Effector memory CD8-positive, alpha-beta T cell (primary cell): ENCODE measurements at places on chromosomes 6 and 20.

DNA sequence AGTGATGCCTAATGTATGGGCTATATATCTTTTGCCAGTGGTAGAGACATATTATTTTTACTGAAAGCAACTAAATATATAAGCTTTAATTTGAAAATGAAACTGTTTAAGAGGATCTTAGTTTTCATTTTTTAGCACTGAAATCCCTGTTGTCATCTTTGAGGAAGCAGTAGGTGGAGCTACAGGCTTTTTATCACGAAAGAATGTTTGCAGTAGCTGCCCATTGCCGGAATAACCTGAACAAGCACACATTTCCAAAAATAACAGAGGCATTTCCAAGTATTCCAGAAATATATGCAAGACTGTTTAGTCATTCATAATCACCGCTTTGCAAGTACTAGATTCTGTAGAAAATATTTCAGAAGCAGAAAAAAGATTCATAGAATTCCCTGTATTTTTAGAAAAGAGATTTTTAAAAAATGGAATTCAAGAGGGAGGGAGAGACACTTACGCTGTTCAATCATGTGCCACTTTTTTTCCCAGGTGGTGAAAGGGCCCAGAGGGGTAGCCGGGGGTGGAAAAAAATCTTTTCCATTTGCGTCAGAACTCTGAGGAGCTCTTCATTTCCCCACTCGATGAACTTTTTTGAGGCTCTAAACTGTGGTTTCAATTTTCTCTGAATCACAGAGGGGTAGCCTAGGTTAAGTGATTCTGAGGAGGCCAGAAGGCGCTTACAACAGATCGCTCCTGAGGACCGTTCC lies 142.5 kb upstream of the FERMT1 start:
- no peak overlapping the region for H3K27ac ChIP-seq
- H3K4me1 ChIP-seq = no peaks in the 10 kb centered on the region
- no peaks in the 10 kb centered on the region for H3K36me3 ChIP-seq
- DNase-seq = no peak
- no peaks in the 10 kb centered on the region for H3K27me3 ChIP-seq

GRCh38 chr6:62328607-62329006 lies 42.6 kb upstream of the KHDRBS2 start:
- H3K4me3 ChIP-seq = no peak overlapping the region
- no peak overlapping the region for H3K27ac ChIP-seq
- no peaks in the 10 kb centered on the region for H3K4me1 ChIP-seq
- H3K36me3 ChIP-seq = no peaks in the 10 kb centered on the region

GRCh38 chr6:71079677-71080076 lies 122.8 kb upstream of the B3GAT2 start:
- no peak for DNase-seq
- H3K27me3 ChIP-seq = peaks cover under 1% of the 10 kb centered on the region
- H3K4me1 ChIP-seq = no peaks in the 10 kb centered on the region
- no peaks in the 10 kb centered on the region for H3K36me3 ChIP-seq
- no peak overlapping the region for H3K4me3 ChIP-seq

GRCh38 chr20:36859282-36859555 lies 16.7 kb upstream of the TLDC2 start:
- DNase-seq = no peak
- peaks cover 18% of the 10 kb centered on the region for H3K27me3 ChIP-seq
- H3K36me3 ChIP-seq = peaks cover 5% of the 10 kb centered on the region
- H3K4me1 ChIP-seq = peaks cover 5% of the 10 kb centered on the region
- no peak overlapping the region for H3K4me3 ChIP-seq
- H3K27ac ChIP-seq = no peak overlapping the region

- H3K36me3 ChIP-seq = no peaks in the 10 kb centered on the region
- H3K27me3 ChIP-seq = peaks cover 39% of the 10 kb centered on the region
Observed at GRCh38 chr6:125170376-125170775, 16.8 kb downstream of the TPD52L1 start.

DNA sequence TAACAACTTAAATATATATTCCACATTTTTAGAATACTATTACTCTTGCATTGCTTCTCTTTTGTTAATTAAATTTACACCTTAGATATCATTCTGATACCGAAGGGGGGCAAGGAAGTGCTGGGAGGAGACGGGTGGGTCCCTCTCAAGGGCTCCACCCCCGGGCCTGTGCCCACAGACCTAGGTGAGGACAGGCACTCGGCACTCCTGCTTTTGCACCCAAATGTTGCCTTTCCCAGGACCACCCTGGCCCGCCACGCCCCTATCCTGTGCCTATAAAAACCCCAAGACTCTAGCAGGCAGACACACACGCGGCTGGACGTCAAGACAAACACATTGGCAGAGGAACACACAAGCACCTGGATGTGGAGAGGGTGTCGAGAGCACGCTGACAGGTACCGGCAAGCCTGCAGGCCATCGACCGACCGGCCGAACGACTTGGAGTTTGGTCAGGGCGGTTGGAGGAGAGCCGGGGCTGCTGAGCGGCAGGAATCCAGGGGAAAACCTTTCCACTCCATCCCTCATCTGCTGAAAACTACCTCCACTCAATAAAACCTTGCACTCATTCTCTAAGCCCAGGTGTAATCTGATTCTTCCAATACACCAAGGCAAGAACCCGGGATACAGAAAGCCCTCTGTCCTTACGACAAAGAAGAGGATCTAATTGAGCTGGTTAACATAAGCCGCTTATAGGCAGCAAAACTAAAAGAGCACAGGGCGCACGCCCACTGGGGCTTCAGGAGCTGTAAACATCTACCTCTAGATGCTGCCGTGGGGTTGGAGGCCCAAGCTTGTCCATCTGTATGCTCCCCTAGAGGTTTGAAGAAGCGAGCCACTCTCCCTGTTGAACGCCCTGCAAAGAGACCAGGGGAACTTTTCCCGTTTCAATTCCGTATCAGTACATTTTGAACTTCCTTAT lies 197.4 kb upstream of the PRSS16 start:
- peaks cover 18% of the 10 kb centered on the region for H3K27me3 ChIP-seq

DNA sequence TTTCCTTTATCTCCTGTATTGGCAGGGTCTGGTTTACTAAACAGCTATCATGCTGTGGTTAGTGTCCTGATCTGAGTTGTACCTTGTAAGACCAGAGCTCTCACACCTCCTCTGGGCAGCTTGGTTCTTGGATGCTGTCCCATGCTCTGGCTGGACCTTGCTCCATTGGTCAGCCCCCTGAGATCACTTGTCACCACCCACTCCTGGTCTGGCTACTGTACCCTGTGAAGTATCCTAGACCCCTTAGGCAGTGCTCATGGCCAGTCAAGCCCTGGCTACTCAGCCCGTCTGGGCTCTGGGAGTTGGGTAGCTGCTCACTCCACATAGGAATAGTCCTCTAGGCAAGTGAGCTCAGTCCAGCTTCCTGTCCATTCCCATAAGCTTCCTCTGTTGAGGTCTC lies 31.1 kb downstream of the ADGRF4 start:
- H3K27me3 ChIP-seq = no peaks in the 10 kb centered on the region
- H3K4me3 ChIP-seq = no peak overlapping the region
- no peaks in the 10 kb centered on the region for H3K36me3 ChIP-seq
- DNase-seq = no peak
- no peak overlapping the region for H3K27ac ChIP-seq

DNA sequence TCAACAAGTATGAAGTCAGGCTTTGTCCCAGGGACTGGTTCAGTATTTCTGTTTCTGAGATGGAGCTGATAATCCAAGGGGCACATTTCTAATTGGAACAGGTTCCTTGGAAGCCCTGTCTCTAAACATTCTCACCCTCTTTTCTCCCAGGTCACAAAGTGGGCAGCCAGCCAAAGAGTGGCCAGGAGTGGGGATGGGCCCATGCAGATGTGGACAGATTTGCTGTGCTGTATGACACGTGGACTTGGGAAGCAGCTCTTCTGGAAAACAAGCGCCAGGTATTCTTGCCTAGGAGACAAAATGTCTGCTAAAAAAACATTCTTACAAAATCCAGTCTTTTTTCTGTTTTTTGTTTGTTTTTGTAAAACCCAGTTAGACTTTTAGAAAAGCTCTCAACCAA lies 140.2 kb downstream of the CD164 start:
- no peaks in the 10 kb centered on the region for H3K36me3 ChIP-seq
- DNase-seq = no peak
- H3K27me3 ChIP-seq = no peaks in the 10 kb centered on the region
- H3K4me3 ChIP-seq = no peak overlapping the region
- peaks cover 9% of the 10 kb centered on the region for H3K4me1 ChIP-seq
- no peak overlapping the region for H3K27ac ChIP-seq

GRCh38 chr6:151374036-151374683 lies 17.2 kb downstream of the ZBTB2 start:
- H3K36me3 ChIP-seq = peaks cover 47% of the 10 kb centered on the region
- peaks cover 62% of the 10 kb centered on the region for H3K4me1 ChIP-seq
- H3K27me3 ChIP-seq = no peaks in the 10 kb centered on the region
- peak overlapping the region; percentile 90 for H3K27ac ChIP-seq
- peak overlapping the region; percentile 79 for H3K4me3 ChIP-seq

- H3K4me3 ChIP-seq = no peak overlapping the region
- DNase-seq = no peak
- peaks cover 2% of the 10 kb centered on the region for H3K36me3 ChIP-seq
Observed at GRCh38 chr20:20663841-20664240, 48.6 kb downstream of the RALGAPA2 start.

DNA sequence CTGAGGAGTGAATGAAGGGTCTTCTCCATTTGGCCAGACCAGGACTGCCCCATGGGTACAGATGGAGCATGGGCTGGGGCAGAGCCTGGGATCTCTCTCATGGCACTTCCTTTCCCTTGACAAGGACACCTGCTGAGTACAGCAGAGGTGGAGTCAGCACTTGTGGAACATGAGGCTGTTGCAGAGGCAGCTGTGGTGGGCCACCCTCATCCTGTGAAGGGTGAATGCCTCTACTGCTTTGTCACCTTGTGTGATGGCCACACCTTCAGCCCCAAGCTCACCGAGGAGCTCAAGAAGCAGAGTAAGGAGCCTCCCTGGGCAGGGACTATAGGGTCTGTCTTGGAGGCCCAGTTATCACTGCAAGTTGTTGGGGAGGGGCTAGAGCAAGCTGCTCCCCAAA lies 29.6 kb downstream of the GSS start:
- H3K4me3 ChIP-seq = no peak overlapping the region
- no peak for DNase-seq
- no peaks in the 10 kb centered on the region for H3K27me3 ChIP-seq
- H3K36me3 ChIP-seq = no peaks in the 10 kb centered on the region
- H3K27ac ChIP-seq = no peak overlapping the region
- H3K4me1 ChIP-seq = peaks cover 4% of the 10 kb centered on the region

DNA sequence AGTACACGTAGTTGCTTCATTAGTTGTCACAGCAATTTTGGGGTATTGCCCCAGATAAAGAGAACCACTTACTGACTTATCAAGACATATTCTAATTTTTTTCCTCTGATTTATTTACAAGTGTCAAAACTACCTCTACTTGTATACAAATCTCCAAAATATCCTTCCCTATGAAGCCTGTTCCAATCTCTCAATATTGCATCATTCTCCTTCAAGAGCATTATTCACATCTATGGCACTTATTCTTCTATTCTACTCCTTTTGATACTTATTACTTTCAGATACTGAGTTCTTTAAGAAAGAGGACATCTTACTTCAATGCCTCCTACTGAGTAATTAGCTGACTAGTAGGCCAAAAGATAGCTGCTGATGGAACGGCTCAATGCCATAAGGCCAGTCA lies 105.2 kb downstream of the SMLR1 start:
- H3K27ac ChIP-seq = no peak overlapping the region
- H3K27me3 ChIP-seq = no peaks in the 10 kb centered on the region
- H3K36me3 ChIP-seq = no peaks in the 10 kb centered on the region

- H3K4me1 ChIP-seq = peaks cover 21% of the 10 kb centered on the region
- H3K27me3 ChIP-seq = peaks cover 29% of the 10 kb centered on the region
- DNase-seq = no peak
- no peak overlapping the region for H3K27ac ChIP-seq
- no peak overlapping the region for H3K4me3 ChIP-seq
- peaks cover 11% of the 10 kb centered on the region for H3K36me3 ChIP-seq
Observed at GRCh38 chr20:21096321-21097043, 9.7 kb downstream of the LINC00237 start.

GRCh38 chr6:118963003-118963402 lies 28.0 kb upstream of the MCM9 start:
- no peaks in the 10 kb centered on the region for H3K36me3 ChIP-seq
- no peak for DNase-seq
- no peak overlapping the region for H3K4me3 ChIP-seq
- no peaks in the 10 kb centered on the region for H3K4me1 ChIP-seq
- no peak overlapping the region for H3K27ac ChIP-seq

- peak overlapping the region; percentile 14 for H3K4me3 ChIP-seq
- H3K36me3 ChIP-seq = peaks cover 5% of the 10 kb centered on the region
- DNase-seq = no peak
- peaks cover 46% of the 10 kb centered on the region for H3K4me1 ChIP-seq
Observed at GRCh38 chr6:683742-684440, 9.0 kb downstream of the EXOC2 start.

- DNase-seq = no peak
- H3K4me3 ChIP-seq = peak overlapping the region; percentile 56
- H3K27me3 ChIP-seq = peaks cover 16% of the 10 kb centered on the region
- H3K4me1 ChIP-seq = peaks cover 2% of the 10 kb centered on the region
- peaks cover 2% of the 10 kb centered on the region for H3K36me3 ChIP-seq
Observed at GRCh38 chr6:170280689-170281045, 10.2 kb downstream of the DLL1 start.

- no peak for DNase-seq
- peaks cover 4% of the 10 kb centered on the region for H3K4me1 ChIP-seq
- no peaks in the 10 kb centered on the region for H3K36me3 ChIP-seq
- no peak overlapping the region for H3K27ac ChIP-seq
Observed at GRCh38 chr6:7463785-7464184, 74.2 kb downstream of the RIOK1 start.

- H3K4me3 ChIP-seq = no peak overlapping the region
- H3K36me3 ChIP-seq = peaks cover 23% of the 10 kb centered on the region
- H3K27me3 ChIP-seq = no peaks in the 10 kb centered on the region
- DNase-seq = no peak
- H3K4me1 ChIP-seq = peaks cover 67% of the 10 kb centered on the region
- H3K27ac ChIP-seq = peak overlapping the region; percentile 27
Observed at GRCh38 chr20:46683939-46684750, 5.1 kb downstream of the TP53RK start.

DNA sequence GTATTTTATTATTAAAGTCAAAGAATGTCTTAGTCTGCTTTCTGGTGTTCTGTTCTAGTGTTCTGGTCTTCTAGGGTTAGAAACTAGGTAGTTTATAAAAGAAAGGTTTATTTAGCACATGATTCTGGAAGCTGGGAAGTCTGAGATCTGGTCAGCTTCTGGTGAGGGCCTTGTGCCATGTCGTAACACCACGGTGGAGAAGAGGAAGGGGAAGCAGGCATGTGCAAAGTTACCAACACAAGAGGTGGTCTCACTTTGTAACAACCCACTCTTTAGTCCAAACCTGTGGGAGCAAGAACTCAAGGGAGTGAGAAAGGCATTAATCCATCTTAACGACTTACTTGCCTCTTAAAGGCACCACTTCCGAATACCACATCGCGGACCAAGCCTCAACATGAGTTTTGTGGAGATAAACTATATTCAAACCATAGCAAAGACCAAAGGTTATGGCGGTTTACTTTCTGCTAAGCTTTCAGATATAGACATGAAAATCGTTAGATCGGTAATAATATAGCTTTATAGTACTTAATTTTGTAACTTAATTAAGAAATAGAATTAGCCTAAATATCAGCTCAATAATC lies 99.4 kb downstream of the NCOA3 start:
- H3K4me1 ChIP-seq = peaks cover 40% of the 10 kb centered on the region
- no peak overlapping the region for H3K27ac ChIP-seq
- H3K36me3 ChIP-seq = peaks cover 10% of the 10 kb centered on the region
- H3K27me3 ChIP-seq = no peaks in the 10 kb centered on the region
